ENCODE measurements at places on chromosomes 4 and X.

- DNase-seq: no peak
Observed at GRCh38 chrX:130805903-130806302, 97.1 kb downstream of the ENOX2 start.

DNA sequence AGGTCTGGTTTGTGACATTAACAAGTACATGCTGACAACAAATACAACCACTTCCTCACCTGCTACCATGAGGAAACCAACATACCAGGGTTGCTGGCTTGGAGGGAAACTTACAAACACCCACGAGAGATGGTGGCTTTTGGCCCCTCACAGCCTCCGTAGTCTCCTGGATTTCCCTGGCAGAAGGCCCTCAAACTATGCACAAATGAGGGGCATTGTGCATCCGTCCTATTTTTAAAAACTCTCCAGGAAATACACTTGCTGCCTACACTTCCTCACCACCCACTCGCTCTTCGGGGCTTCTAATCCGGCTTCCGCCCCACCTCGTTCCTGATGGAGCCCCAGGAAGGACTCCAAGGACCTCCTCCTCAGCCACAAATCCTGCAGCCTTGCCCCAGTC lies 355.0 kb upstream of the GATB start:
- DNase-seq: no peak

GRCh38 chr4:34800953-34801352 lies 1443.4 kb downstream of the ARAP2 start:
- no peak for DNase-seq

- peak; percentile 46 for DNase-seq
Observed at GRCh38 chr4:120557372-120557771, 365.2 kb downstream of the PRDM5 start.

GRCh38 chr4:98352396-98352795 lies 91.2 kb downstream of the RAP1GDS1 start:
- DNase-seq: peak; percentile 46

- DNase-seq: no peak
Observed at GRCh38 chrX:35829501-35829900, 31.4 kb downstream of the MAGEB16 start.

- DNase-seq: no peak
Observed at GRCh38 chr4:24229978-24230377, 340.1 kb upstream of the PPARGC1A start.

DNA sequence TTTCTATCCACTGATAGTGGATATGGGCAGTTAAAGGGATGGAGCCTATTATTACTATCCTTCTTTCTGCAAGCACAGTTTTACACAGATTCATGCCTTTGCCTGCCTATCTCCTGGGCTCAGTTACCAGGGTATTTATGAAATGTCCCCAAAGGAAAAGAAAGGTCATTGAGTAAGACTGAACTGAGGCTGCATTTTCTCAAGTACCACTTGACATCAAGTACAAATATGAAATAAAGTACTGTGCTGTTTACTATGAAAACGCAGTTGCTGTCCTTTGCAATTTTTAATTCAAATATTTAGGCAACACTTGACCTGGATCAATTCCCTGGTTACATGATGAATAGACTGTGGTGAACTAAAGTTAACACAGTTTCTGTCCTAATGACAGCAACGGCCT lies 23.5 kb upstream of the SPANXN4 start:
- no peak for DNase-seq

GRCh38 chr4:86330961-86331742 lies 28.7 kb downstream of the MAPK10 start:
- DNase-seq: no peak

GRCh38 chrX:20727447-20727846 lies 460.7 kb upstream of the RPS6KA3 start:
- DNase-seq: no peak

- DNase-seq: no peak
Observed at GRCh38 chr4:27123123-27123768, 262.6 kb downstream of the STIM2 start.

DNA sequence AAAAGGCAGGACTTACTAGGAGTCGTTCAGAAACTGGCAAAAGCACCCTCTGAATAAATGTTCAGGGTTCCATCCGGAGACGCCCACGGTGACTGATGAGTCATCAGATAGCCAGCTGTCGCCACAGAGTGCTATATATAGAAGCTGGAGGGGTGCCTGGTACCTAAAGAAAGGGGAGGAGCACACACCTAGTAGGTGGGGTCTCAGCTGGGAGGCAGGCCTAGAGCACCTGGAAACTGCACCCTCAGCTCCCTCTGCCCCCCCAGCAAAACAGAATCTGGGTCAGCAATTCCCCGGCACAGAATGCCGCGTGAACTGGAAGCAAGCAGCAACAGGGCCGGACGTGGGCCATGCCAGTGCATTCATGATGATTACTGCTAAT lies 242.0 kb downstream of the BCOR start:
- DNase-seq: peak; percentile 16

DNA sequence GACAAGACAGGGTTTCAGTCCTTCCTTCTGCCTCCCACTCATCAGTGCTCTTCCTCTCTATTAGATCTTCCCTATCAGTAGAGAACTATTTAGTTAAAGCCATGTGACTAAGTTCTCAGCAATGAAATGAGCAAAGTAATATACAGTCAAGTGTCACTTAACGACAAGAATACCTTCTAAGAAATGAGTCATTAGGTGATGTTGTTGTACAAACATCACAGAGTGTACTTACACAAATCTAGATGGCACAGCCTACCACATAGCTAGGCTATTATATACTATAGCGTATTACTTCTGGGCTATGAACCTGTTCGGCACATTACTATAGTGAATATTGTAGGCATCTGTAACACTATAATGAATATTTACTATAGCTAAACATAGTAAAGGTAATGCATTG lies 71.3 kb downstream of the POU4F2 start:
- DNase-seq: no peak

GRCh38 chr4:108943976-108944591 lies 181.2 kb upstream of the ETNPPL start:
- DNase-seq: no peak

GRCh38 chrX:1380672-1381233 lies 11.2 kb downstream of the SLC25A6 start:
- no peak for DNase-seq

DNA sequence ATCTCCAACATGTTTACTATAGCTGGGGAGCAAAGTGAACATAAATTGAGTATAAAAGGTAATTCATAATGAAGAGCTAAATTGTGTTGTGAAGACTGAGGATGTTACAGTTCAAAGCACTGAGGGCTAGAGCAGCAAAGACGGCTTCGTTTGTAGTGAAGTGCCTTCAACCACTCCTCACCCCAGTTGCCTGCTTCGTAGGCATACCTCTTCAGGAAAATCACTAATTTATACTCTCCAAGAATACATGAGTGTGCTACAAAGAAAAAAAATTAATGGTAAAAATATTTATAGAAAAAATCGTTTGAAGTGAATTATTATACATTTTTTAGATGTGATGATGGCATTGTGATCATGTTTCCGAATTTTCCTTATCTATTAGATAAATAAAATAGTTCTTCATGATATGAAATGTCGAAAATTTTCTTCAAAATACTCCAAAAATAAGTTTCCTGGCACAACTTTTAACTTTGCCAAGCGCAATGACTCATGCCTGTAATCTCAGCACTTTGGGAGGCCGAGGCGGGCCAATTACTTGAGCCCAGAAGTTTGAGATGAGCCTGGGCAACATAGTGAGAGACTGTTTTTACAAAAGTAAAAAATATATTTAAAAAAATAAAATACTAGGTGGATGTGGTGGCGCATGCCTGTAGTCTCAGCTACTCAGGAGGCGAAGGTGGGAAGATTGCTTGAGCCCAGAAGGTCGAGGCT lies 41.6 kb downstream of the ZFP42 start:
- peak; percentile 22 for DNase-seq

DNA sequence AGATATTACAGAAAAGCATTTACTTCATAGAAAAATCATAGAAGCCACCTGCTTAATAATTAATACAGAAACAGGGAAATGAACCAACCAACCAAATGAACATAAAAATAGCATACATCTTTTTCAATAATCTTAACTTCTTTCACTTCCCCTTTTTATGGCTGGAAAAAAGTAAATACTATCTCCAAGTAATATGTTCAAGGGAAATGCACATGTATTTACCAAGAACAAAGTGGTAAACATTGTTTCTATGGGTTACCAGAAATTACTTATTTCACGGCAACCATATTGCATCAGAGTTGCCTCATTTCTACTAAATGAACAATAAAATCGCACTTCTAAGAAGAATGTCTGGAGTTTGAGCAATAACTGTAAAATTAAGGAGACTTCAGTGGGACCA lies 321.3 kb downstream of the TMA16 start:
- no peak for DNase-seq

- no peak for DNase-seq
Observed at GRCh38 chr4:76639288-76639687, 204.3 kb downstream of the SHROOM3 start.

DNA sequence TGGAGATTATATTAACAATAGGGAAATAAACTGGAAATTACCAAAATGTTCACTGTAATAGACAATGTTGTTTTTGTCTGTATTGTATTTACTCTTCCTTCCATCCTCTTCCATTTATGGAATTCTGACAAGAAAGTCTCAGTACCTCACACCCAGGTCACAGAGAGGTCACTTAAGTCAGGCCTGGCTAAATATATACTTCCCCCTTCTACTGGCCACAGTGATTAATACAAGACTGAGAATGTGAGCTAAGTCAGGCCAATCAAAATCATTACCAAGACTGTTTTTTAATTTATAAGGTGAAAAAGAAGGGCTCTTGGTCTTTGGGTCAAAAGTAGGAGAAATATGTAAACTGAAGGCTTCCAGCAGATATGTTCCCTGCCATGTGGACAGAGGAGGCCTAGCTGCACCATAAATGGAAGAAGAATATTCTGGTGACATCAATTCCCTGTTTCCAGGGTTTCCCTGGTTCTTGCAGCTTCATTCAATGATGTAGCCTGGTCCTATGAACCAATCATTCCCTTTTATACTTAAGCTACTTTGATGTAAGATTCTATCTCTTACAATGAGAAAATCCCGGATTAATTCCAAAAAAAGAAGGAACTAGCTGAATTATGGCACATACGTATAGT lies 64.3 kb downstream of the LRBA start:
- peak; percentile 36 for DNase-seq

DNA sequence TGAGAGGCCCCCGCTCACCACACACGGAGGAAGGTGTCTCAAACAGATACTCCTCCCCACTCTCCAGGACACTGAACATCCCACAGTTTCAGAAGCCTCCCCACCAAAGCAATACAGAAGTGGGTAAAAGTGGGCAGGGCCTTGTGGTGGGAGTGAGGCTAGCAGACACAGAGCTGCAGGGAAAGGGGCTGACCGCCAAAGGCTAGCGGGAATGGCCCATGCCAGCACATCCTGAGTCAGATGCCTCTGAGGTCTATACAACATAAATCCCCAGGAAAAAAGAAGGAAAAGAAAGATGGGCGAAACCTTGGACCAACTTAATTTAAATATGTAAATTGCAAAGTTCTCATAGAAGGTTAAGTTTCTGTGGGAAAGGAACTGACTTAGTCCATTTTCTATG lies 21.9 kb upstream of the ARHGAP10 start:
- peak; percentile 50 for DNase-seq

DNA sequence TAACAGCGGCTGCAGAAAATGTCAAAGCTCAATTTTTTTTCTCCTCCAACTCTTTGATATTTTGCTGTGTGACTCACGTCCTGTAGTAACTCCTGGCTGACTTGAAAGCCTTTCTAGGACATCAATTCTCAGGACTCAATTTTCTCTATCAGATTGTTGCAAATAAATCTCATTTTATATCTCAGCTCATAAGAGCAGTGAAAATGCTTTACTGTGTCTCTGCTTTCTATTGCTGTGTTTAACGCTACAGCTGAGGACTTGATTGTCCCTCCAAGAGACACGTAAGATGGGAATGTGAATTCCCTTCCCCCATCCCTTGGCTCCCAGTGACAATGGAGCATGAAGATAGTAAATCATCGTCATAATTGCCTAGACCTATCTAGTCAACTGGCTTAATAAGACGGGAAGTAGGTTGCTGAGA lies 20.5 kb upstream of the CBR4 start:
- no peak for DNase-seq

- peak; percentile 2 for DNase-seq
Observed at GRCh38 chr4:75002381-75002780, 69.5 kb downstream of the PARM1 start.

DNA sequence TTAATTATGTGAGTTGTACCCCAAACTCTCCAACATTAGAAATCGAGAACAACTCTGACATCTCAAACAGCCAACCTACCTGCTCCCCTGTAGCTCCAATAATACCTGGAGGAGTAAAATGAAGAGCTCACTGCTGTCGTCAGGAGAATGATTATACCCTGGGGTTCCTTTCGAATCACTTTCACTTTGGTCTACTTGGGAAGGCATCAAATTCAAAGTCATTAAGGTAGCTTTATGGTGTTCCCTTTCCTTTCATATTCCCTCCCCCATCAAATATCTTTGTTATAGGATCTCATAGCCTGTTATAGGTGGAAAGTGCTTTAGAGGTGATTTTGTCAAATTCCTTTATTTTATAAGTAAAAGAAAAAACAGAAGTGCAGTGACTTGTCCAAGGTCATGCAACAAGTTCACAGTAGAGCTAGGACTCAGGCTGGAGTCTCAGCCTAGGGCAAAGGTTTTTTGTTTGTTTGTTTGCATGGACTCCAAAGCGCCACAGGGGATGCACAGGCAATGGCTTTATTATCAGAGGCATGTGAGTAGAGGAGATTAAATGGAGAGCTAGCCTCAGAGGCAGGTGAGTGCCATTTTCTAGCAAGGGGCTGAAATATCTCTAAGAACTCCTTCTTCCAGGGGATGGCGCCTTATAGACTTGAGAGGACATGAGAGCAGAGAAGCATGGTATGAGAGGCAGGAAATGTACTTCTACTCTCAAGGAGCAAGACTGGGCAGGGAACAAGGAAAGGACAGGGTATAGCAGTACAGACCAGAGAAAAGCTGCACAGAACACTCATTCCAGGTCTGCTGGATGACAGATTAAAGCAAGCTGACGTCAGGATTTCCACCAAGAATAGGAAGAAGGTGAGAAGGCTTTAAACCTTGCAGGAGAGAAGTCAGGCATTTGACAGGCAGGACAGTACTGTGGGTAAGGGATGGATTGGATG lies 262.1 kb upstream of the GPC4 start:
- DNase-seq: no peak
